Bronchial epithelial cell (primary cell): ENCODE measurements at places on chromosomes 12 and 14.

- no peak for DNase-seq
Observed at GRCh38 chr12:89234324-89235114, 117.8 kb downstream of the DUSP6 start.

DNA sequence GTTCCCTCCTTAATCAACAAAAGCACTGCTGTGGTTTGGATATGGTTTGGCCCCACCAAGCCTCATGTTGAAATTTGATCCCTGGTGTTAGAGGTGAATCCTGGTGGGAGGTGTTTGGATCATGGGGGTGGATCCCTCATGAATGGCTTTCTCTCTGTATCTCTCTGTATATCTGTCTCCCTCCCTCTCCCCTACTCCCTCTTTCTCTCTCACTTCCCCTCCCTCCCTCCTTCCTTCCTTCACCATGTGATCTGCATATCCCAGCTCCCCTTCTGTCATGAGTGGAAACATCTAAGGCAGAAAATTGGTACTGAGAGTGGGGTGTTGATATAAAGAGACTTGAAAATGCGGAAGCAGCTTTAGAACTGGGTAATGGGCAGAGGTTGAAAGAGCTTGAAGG, 5.2 kb downstream of the GSKIP start:
- DNase-seq, result no peak

DNA sequence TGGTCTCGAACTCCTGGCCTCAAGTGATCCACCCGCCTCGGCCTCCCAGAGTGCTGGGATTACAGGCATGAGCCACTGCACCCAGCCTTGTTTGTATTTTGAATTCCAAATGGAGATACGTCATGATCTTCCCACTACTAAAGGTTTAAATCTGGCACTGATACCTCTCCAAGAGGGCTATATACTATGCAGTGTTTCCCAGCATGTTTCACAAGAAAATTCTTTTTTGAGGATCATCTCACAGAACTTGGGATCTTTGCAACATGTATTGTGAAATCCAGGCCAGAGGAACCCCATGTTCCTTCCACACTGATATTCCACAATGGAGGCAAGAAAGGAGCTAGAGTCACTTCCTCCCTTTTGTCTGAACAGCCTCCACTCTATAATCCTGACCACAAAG, 112.7 kb downstream of the NT5DC3 start:
- no peak for DNase-seq

DNA sequence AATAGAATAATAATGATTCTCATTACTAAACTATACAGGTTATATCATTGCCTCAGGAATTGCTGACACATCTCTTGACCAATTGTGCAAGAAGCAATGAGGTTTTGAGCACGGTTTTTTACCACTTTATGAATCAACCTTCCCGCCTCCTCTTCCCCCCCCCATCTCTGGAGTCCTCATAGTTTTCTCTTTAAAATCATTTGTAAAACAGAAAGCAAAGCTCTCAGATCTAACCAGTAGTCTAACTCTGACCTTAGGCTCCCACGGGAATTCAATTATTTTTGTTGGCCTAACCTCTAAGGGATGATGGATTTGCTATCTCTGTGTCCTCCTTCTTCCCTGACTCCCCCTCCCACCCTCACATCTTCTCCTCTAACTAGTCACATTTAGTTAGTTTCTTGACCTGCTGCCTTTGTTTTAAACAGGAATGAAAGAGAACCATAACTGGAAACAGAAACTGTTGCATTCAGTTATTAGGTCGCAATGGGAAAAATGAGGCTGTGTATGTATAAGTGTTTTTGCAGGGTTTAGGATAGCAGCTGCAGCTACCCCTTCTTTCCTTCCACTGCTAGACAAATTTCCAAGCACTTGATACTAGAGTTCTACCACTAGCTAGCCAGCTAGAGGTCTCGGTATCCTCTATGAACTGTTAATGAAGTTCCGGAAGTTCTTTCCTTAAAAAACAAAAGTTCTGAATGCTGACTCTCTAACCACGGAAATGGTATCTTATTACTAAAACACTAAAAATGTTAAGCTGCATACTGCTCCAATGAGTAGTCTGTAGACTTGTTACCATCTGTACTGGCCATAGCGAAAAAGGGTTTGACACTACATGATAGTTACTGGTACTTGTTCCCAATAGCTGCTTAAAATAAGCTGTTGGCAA, 65.4 kb downstream of the TAOK3 start:
- peak; percentile 93 for DNase-seq

DNA sequence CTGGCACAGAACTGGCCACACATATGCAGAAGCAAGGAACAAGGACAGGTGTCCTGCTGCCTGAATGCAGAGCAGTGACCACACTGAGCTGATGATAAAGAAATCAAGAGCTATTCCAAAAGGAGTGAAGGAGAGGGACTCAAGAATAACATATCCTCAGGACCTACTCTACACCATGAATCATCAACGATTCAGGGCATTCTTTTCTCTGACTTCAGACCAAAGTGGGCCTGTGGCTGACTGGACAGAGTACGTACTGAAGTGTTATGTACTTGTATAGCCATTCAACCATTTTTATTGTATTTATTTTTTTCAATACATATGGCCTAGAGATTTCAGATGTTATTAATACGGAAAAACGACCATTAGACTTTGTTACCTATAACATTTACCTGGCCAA, 177.5 kb upstream of the TMTC1 start:
- no peak for DNase-seq

DNA sequence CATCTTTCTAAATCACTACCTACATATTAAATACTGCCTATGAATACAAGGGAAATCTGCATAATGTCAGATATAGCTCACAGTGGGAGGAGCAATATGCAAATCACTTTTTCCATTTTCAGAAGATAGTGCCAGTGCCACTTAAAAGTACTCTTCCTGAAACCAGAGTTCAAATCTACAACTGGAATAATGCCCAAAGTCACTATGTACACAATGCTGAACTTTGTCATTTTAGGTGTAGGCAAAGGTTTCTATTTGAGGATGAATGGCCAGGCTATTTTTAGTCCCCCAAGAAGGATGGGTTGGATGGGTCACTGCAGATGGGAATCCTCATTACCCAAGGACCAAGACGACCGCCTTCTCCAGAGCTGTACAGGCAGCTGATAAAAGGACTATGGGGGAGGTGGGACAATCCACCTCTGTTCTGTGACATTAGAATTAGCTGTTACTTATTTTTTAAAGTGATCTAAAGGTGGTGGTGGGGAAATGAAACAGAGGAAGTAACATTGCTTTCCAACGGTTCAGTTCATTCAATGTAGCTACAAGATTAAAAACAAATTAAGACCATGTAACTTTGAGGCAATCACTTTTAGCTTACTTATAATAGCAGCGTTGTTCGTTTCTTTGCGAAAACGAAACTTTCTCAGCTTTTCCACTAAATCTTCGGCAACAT, 5.6 kb downstream of the GMFB start:
- DNase-seq, result no peak

DNA sequence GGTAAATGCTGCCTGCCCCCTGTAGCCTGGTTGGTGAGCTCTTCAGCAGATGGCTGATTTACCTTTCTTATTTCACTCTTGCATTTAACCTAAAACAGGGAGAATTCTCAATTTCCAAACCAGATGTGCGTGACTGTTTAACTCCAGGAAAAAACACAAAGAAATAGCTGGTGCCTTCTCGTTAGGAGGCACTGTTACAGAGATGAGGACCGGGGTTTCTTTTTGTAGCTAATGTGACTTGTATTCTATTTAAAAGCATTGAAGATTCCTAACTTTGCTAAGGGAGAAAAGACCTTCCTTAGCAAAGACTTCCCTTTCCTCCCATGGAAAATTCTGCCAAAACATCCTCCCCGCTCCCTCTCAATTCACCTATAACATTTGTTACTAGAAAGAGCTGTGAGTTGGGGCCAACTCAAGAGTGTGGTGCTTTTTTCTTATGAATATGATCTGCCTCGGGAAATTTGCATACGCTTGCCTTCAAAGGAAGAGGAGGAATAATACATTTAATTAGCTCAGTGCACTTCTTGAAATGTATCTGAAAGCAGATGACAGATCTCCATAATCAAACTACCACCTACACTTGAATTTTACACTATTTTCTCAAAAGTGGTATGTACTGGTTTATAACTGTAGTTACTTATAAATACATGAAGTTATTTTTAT, 102.0 kb upstream of the ARID2 start:
- no peak for DNase-seq

GRCh38 chr12:111304642-111305071, 64.2 kb downstream of the PHETA1 start:
- no peak for DNase-seq

- no peak for DNase-seq
Observed at GRCh38 chr12:57735952-57736740, 2.4 kb downstream of the AGAP2 start.

- no peak for DNase-seq
Observed at GRCh38 chr14:26323869-26324268, 274.0 kb downstream of the NOVA1 start.

GRCh38 chr12:122021193-122021821, 377 bp upstream of the BCL7A start:
- DNase-seq, result no peak

- DNase-seq, result no peak
Observed at GRCh38 chr14:102192840-102193502, 53.3 kb downstream of the WDR20 start.

DNA sequence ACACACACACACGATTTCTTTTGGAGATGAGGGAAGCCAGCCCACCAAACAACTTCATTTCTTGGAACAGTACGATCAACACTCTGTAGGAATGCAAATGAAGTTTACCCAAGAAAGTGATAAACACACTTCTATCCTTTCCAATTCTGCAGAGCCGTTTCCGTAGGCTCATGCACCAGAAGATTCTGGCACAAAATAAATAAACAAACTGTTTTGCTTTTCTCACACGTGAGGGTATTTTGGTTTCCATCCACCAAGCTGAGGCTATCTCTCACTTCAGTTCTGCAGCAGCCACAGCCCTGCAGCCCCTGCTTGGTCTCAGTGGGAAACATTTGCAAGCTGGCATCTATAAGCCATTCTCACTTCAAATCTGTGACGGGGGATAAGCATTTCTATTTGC, 15.3 kb upstream of the TSPAN11 start:
- no peak for DNase-seq

DNA sequence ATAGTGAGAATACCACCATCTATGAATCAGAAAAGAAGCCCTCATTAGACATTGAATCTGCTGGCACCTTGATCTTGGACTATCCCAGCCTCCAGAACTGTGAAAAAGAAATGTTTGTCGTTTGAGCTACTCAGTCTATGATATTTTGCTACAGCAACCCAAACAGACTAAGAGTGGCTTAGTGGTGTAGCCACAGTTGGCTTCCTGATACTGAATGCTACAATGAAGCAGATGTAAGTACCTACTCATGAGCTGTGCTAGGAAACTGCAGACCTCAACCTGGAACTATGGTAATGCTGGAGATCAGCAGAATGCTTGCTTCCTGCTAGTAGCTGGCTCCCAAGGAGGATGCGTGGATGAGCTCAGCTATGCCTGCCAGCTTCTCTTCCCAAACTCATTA, 268.6 kb upstream of the CRY1 start:
- no peak for DNase-seq

DNA sequence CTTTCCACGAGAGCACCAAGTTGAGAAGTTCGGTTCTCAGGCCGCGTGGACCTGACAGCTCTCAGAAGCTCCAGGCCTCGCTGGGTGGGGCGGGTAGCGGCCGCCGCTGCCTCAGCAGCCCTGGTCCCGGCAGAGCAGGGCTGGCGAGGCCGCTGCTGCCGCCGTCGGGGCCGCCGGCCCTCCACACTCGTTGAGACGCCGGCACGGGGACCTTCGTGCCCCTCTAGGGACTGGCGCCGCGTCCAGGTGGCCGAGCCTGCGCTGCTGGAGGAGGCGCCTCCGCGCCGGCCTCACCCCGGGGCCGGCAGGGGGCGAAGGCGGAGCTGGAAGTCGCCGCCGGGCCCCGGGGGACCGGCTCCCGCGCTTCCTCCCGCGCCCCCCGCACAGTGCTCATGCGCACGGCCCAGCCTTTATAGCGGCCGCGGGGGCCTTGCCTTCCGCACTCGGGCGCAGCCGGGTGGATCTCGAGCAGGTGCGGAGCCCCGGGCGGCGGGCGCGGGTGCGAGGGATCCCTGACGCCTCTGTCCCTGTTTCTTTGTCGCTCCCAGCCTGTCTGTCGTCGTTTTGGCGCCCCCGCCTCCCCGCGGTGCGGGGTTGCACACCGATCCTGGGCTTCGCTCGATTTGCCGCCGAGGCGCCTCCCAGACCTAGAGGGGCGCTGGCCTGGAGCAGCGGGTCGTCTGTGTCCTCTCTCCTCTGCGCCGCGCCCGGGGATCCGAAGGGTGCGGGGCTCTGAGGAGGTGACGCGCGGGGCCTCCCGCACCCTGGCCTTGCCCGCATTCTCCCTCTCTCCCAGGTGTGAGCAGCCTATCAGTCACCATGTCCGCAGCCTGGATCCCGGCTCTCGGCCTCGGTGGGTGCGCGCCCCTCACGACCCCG, at the start of gene COCH:
COCH (plus strand) TSS at position 440 of the 879 bp plus-strand sequence; CDS start at position 820, 380 bp downstream.
- no peak for DNase-seq

- no peak for DNase-seq
Observed at GRCh38 chr12:131364903-131365820, 345.7 kb upstream of the SFSWAP start.

GRCh38 chr12:3045989-3046388, 31.2 kb upstream of the TSPAN9 start:
- DNase-seq, result no peak

GRCh38 chr14:76257842-76258397, 106.2 kb downstream of the GPATCH2L start:
- DNase-seq, result no peak

GRCh38 chr12:113261847-113262470, 40.7 kb downstream of the TPCN1 start:
- DNase-seq, result no peak

DNA sequence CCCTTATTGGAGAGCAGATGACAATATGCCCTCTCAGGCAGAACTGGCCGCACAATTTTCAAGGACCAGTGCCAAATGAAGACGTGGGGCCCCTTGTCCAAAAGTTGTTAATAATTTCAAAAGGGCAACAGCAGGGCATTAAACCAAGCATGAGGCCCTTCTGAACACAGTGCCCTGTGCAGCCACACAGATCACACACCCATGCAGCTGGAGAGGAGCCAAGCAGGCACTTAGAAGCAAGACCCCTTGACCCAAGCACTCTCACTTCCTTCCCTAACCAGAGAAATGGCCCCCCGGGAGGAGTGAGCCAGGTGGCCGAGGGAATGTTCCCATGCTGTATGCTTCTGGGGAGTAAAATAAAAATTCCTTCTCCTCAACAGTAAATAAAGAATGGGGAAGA, 114.0 kb upstream of the TMPO start:
- DNase-seq, result no peak

GRCh38 chr14:99380991-99381687, 99.5 kb downstream of the SETD3 start:
- DNase-seq, result no peak

- DNase-seq, result no peak
Observed at GRCh38 chr12:95130096-95130495, 56.7 kb upstream of the NR2C1 start.

- no peak for DNase-seq
Observed at GRCh38 chr14:78286210-78286609, 116.0 kb downstream of the NRXN3 start.
